NCI-H1092 treated with DMSO at 0.1 percent for 48 hours (cell line): ENCODE measurements at places on chromosomes 6 and 20.

GRCh38 chr6:114431641-114432040 is 88.8 kb upstream of the HS3ST5 start:
- DNase-seq = no peak

DNA sequence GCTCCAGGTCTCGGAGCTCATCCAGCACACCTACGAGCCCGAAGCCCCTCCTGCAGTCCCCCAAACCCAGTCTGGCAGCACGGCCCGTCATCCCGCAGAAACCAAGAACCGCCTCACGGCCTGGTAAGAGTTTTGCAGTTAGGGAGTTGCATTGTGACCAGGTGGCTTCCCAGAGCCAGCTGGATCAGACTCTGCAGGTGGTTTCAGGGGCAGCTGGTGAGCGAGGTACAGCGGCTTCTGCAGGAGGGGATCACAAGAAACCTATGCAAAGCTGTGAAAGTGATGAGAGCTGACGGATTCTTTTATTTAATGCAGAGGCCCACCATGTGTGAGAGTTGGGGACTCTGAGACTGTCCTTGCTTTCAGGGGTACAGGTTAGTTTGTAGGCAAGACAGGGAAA is 45.9 kb upstream of the SCGN start:
- DNase-seq = peak; percentile 4

- no peak for DNase-seq
Observed at GRCh38 chr6:4459996-4460395, 316.2 kb upstream of the CDYL start.

DNA sequence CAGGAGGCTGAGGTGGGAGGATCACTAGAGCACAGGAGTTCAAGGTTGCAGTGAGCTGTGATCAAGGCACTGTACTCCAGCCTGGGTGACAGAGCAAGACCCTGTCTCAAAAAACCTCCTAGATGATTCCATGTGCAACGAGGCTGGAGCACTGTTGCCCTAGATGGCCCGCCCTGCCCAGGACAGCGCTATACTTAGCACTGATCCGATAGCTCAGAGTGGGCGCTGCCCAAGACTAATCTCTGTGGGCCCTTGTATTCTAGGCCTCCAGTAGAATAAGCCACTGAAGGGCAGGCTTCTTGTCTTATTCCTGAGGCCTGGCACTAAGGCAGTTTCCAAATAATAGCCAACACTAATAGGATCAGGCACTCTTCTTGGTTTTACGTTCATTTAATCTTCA is 41.0 kb downstream of the STK35 start:
- DNase-seq = no peak

DNA sequence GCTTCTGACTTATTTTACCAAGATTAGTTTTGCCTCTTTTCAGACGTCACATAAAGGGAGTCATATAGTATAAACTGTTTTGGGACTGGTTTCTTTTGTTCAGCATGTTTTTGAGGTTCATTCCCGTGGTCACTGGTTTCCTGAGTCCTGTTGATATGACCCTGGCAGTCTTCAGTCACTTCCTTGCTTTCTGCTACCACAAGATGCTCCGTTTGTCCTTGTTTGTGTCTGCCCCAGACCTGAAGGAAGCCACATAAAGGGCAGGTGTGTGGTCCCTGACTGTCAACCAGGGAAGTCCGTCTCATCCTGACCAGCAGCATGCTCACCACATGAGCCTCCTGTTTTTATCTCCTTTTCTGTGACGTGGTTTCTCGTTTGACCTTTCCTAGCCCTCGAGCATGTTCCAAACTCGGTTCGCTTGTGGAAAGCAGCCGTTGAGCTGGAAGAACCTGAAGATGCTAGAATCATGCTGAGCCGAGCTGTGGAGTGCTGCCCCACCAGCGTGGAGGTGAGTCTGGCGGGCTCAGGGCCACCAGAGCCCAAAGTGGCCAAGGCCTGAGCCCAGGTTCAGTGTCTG is 26.1 kb upstream of the C20orf204 start:
- no peak for DNase-seq

DNA sequence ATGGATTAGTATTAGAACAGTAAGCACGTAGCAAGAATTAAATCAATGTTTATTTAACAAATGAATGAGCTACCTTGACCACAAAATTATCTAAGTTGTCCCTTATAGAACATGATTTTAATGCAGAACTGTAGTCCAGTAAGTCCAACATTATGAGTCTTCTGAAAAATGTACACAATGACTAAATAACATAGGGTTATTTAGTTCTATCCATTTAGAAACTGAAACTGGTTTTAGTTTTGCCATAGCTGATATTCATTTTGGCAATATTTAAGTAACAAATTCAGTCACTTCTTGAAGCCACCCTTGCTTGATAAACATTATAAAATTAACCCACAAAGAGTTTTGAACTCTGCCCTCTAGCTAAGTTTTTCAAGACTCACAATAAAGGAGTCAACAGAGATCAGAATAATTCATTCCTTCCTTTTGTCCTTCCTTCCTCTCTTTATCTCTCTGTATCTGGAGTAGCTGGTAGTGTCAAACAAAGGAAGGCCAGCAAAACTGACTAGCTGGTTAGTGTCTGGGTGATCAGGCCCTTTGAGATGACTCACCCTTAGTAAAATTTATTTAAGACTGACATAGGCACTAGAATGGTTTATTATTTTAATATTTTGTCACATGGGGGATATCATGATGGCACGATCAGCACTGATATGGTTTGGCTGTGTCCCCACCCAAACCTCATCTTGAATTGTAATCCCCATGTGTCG is 115.1 kb downstream of the BTBD9 start:
- no peak for DNase-seq

DNA sequence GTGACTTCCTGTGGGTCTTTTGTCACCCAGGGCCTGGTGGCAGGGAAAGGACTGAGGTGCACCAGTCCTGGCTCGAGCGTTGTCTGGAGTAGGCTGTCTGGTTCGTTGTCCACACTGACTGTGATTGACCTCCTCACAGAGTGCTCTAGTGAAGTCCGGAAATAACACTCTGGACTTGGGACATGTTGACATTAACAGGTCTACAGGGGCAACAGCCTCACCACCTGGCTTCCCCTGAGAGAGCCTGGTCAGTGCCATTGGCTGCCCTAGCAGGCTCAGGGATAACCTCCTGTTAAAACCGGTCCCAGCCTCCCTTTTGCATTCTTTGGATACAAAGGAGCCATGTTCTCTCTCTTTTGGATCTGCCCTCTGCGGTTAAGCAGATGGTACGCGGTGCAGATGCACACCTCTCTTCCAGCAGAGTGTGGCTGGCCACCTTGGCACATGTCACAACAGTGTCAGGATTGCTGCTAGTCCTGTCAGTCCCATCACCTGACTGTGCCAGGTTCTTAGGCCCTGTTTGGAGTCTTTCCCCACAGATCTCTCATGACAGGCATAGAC is 46.2 kb downstream of the CDS2 start:
- DNase-seq = no peak

- DNase-seq = no peak
Observed at GRCh38 chr6:164838068-164838615, 471.3 kb downstream of the C6orf118 start.

DNA sequence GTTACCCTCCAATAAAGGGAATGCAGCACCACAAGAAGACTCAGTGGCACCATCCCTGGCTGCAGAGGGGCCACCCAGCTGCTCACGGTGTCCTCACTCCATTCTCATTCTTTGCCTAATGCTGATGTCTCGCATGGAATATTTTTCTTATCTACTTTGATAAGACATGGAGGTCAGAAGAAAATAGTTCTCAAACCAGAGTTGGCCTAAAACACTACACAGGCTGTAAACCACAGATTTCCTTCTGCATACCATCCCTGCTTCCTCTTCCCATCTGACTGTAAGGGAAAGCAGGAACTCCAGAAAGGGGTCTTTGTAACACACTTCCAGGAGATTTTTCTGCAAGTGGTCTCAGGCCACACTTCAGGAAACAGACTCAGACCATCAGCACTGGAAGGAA is 43.1 kb upstream of the CD93 start:
- DNase-seq = no peak

DNA sequence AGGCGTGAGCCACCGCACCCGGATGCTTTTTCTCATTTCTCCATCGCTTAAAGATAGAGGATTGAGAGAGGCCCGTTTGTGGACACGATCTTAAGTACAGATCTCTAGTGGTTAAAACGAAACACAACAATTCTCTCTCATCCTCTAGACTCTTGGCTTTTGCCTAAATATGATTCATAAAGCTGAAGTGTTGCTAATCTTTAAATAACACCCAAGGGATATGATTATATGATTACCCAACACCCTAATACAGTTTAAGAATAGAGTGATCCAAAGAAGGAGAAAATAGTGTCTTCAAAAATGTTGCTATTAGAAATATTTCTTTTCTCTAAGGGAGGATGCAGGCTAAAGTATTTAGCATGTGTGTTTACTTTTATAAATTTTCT is 50.4 kb downstream of the MTHFD1L start:
- DNase-seq = no peak

DNA sequence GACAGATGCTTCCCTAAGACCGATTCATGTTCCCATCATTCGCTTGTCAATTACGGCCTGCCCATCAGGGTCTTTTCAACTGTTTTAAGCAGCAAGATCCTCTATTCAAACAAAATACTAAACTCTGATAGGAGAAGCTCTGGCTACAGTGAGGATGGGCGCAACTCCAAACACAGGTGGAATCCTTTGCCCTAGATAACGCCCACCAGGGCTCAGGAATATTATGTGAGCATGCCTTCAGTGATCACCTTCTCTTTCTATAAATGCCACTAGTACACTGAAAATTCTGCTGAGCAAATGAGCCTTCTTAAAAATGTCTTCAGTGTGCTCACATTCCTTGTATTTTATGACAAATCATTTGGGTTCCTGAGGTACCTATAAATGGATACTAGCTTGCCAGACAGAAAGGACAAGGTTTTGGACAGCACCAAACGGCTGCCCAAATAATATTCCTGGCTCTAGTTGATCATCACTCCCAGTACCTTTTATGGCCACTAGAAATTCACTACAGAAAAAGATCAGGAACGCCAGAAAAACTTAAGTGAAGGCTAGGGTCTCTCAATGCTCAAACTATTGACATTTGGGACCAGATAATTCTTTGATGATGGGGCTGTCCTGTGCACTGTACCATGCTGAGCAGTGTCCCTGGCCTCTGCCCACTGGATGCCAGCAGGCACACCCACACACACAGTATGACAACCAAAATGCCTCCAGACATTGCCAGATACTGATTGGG is 13.1 kb downstream of the ZNF217 start:
- no peak for DNase-seq

DNA sequence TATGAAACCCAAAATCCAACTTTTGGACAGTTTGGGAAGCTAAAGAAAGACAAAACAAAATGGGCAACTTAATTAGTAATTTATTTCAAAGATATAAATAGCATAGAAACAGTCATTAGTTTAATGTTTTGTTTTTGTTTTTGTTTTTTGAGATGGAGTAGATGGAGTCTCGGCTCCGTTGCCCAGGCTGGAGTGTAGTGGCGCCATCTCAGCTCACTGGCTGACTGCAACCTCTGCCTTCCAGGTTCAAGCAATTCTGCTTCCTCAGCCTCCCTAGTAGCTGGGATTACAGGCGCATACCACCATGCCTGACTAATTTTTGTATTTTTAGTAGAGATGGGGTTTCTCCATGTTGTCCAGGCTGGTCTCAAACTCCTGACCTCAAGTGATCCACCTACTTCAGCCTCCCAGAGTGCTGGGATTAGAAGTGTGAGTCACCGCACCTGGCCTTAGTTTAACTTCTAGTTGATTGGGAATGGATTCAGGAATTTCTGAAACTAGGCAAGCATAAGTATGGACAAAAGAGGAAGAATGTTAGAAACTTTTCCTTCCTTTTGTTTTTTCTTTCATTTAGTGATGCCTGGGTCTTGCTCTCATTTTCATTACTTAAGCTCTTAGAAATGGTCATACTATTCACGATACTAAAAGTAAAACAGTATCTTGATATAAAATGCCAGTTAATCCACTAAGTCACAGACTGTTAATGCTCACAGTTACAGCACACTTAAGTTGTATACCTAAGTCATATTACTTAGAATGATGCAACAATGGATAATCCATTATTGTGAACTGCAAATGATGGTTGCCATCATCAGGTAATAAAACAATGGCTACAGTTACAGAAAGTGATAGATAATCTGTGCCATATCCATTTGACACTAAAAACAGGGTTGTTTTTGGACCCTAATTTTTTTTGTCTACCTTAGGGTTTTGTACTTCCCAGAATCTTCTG is 8.2 kb downstream of the SENP6 start:
- DNase-seq = no peak

GRCh38 chr6:56555438-56555872 is 87.2 kb downstream of the DST start:
- DNase-seq = peak; percentile 60

GRCh38 chr20:8749986-8750385 is 318.9 kb upstream of the PLCB4 start:
- DNase-seq = no peak

DNA sequence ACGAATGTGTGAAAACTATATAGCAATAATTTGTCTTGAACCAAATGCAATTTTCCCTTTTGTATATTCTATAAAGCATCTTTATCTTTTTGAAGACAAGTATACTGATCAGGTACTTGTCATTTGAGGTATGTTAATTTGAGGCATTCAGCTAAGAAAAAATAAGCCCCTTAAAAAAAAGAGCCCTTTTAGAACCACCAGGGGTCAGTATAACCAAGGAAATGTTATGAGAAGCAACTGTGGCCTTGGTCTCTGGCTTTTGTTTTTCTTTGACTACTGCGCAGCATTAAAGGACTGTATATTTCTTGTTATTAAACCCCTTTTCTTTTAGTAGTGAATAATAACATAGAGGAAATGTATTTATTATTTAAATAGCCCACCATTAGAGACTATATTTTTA is 43.1 kb downstream of the CD109 start:
- DNase-seq = peak; percentile 48

GRCh38 chr6:150075034-150075421 is 6.1 kb upstream of the ULBP3 start:
- no peak for DNase-seq

- no peak for DNase-seq
Observed at GRCh38 chr6:16228709-16229665, 9.4 kb upstream of the GMPR start.

DNA sequence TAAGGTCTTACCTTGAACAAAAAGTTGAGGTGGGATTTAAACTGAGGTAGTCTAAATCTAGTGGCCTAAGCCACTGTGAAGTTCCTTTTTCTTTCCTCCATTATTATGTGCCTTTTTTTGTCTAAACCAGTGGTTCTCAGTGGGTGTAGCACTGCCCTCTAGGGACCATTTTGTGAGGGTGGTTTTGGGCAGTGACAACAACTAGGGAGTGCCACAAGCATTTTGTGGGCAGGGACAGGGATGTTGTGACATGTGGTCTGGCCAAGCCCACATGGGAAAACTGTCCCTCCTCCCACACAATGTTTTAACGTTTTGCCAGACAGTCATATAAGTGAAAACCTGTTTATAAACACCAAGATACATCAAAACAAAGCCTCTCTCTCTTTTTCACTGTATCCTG is 899.4 kb upstream of the FLRT3 start:
- DNase-seq = no peak

DNA sequence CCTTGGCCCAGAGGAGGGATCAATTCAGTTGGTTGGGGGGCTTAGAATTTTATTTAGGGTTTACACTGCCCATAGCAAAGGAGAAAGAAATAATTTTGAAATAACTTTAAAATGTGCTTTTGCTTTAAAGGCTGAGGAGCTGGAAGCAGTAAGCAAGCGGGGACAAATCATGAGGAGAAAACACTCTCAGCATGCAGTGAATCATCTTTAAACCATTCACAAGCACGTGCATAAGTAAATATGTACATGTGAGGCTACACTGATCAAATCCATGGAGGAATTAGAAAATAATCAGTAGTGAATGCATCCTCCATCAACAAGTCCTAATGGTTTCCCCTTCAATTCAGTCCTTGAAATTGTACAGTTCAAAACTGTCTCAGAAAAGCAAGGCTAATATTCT is 181.0 kb downstream of the MTFR2 start:
- DNase-seq = no peak
